ENCODE measurements at places on chromosomes 2 and 18. TPM values are rescaled to one million over a fixed set of nuclear protein-coding genes. Genes with fewer than 3 reads are reported as not detected.

NOSTRIN gene
- 46.4 TPM for total RNA-seq

NT5C1B gene
- total RNA-seq: not detected

KCNG2 gene
- total RNA-seq: 0.23 TPM

OSGEPL1 gene
- total RNA-seq: 3.2 TPM

ARHGAP28 gene
- 8.6 TPM for total RNA-seq

DNA sequence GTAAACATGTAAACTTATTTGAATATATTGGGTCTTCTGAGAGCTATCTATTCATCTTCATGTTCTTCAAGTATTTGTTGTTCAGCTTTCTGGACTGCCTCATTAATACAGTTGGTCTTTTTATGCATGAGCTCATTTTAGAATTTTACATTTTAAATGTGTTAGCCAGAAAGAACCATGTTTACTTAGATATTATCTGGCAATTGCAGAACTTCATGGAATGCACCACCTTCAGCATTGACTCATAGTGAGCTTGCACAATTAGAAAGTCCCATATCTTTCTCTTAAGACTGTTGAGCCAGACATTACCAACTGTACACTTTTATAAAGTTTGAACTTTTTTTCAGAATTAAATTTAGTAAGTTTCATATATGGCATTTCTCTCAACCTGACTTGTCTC lies 536.7 kb downstream of the RIT2 start:
- no peak for DNase-seq

DNA sequence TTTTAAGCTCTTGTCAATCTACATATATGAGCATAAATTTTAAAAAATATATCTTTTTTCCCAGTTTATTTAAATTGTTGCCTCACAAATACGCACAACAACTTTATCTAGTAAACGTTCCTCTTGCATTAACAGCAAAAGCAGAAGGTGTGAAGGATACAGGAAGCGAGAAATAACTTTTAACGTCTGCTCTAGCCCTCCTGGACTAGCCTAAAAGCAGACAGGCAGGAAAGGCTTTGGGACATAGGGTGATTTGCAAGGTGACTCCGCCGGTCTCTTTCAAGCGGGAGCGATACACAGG lies 434 bp upstream of the DUSP19 start:
- no peak for DNase-seq

DNA sequence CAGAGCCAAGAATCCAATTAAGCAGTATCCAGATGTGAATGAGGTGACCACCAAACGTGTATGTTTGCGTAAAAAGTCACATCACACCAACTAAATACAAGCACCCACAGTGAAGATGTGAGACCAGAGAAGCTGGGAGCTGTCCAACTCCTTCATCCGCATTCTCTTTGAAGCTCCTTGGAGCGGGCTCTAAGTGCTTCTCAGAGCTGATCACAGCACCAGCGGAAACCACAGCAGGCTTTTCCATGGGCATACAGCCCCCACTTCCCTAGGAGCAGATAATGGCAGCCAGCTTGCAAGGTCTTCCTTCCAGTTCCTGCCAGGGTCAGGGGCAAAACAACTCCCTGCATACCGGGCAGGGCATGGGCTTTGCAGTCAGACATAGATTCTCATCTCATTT lies 36.4 kb downstream of the REEP1 start:
- DNase-seq: no peak

GRCh38 chr2:19667085-19667484 lies 234.7 kb downstream of the TTC32 start:
- no peak for DNase-seq

DNA sequence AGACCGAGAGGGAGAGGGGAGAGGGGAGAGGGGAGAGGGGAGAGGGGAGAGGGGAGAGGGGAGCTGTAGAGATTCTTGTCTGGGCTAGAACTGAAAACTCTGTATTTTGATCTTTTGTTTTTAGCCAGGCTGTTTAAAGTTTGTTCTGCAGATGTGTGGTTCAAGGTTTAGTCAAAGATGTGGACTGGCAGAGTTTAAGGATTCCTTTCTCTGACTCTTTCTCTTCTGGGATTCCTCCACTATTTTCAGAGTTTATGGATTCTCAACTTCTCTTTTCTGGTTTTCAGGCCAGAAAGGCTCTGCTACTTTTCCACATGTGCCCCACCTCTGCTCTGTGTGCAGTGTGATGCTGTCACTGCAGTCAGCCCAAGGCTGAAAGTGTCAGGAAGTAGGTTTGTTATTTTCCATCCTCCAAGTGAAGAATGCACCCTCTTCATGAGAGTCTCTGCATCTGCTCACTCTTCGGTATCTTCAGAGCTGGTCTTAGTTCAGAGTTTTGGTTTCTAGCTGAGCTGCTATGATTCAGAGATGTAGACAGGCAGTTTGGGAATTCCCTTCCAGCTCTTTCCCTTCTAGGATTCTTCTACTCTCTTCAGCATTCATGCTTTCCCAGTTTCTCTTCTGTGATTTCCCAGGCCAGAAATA lies 130.9 kb upstream of the SMAD7 start:
- DNase-seq: no peak

- no peak for DNase-seq
These were observed 141.4 kb downstream of the COL4A4 start for GRCh38 chr2:227022608-227023007.

DNA sequence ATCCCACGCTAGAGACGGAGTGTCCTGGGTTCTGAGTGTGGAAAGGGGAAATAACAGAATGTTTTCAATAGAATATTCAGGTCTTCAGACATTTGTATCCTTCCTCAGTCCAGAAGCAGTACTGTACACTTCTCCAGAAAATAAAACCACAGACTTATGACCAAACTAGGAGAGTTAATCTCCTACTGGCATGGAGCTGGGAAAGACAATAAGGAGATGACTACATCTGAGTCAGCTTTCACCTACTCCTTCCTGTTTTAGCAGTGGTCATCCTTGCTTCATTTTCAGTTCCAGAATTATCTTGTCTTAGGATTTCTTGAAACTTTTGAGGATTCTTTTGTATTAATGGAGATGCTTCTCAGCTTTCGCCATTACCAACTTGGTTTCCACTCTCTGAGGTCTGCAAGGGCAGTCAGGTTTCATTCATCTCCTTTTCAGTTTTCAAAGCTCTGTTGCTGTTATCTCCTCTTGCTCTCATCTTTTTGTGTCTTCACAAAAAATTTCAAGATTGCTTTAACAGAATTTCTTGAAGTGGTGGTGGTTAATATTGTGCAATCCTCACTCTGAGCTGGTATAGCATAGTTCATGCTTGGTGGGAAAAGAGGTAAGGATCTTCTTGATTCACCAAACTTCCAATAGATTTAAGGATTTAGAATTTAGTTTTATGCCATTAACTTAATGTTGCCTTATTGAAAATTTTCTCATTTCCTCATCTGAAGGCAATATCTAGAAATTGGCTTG lies 23.7 kb upstream of the NR4A2 start:
- DNase-seq: no peak

DNA sequence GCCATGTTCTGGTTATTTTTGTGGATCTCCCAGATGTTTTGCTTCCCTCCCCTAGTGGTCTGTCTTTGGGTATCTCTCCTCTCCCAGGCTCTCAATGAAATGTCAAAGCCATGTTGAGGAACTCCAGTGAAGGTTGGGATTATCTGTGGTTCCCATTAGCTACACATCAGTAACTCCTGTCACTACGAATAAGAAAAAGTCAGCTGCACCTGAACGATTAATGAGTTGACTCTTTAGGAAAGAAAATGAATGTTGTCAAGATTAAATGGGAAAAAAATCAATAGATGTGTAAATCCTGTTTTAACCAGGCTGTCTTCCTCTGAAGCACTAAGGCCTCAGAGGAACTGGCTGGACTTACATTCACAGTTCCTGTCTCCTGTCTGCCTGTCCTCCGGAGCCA lies 94.0 kb upstream of the DAPL1 start:
- no peak for DNase-seq

GRCh38 chr2:158984604-158985135 lies 16.2 kb downstream of the TANC1 start:
- no peak for DNase-seq

DNA sequence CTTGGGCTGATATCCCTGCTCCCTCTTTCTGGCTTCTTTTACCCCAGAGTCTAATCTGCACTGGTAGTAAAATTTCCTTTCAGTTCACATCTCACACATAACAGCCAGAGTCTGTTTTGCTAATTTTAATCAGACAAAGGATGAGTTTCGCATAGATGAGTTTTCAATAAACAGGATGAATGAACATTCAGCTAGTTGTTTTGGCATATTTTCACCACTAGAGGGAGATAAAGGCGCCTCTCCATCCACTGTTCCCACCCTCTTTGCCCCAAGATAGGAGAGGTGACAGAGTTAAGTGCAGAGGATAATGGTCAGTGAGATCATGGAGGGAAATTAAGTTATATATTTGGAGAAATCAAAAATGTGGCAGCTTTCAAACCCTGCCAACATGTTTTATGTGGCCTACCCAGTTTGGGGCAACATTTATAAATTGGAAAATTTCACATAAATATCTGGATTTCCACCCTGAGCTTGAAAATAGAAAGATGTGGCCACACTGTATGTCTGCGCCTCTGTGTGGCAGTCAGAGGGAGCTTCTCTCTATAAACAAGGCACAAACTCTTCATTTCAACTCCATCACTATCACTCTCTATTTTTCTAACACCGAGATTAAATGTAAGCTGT lies 48.5 kb upstream of the DTNA start:
- DNase-seq: no peak

DNA sequence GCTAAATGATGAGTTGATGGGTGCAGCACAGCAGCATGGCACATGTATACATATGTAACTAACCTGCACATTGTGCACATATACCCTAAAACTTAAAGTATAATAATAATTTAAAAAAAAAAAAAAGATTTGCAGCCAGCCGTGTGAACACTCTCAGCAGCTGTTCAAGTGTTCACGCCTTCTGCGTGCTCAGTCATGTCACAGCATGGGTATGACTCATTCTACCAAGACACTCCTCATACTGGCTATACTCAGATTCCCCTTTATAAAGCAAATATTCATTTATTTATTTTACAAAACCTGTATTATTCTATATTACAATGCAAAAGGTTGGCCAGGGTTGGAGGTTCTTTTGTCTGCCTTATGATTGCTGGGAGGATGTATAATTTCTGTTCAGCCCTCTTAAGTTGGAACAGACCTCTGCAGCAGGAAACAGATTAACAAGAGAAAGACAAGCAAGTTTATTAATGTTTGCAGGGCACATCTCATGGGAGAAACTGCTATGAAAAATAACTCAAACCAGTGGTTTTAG lies 1230.6 kb upstream of the CHAC2 start:
- no peak for DNase-seq

- DNase-seq: no peak
These were observed 727 bp downstream of the KIF1A start for GRCh38 chr2:240819126-240819857.

DNA sequence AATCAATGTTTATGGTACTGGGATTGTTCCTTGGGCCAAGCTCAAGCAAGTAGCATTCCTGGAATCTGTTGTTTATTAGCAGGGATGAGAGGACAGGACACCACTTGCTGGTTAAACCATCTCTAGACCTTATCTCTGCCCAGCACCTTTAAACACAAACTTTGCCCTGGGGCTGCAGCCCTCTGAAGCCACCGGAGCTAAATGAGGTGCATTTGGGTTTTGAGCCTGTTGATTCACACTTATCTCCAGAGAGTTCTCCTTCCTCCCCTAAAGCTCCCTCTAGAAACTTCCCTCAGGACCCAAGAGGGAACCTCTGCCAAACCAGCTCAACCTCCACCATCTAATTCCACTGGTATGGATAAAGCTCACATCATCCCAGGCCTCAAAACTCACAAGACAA lies 94.8 kb upstream of the EPAS1 start:
- DNase-seq: no peak
